Stimulated activated CD8-positive, alpha-beta memory T cell treated with anti-CD3 and anti-CD28 coated beads, Interleukin-15, amount 100 ng/mL, for 24 hours (primary cell): ENCODE measurements at places on chromosomes 16 and 17.

- DNase-seq, result no peak
Measured at GRCh38 chr16:61332461-61332860, 703.8 kb downstream of the CDH8 start.

GRCh38 chr16:87681981-87682570 is 79.8 kb downstream of the JPH3 start:
- DNase-seq, result no peak

- no peak for DNase-seq
Measured at GRCh38 chr17:82893779-82894178, 54.0 kb upstream of the ZNF750 start.

DNA sequence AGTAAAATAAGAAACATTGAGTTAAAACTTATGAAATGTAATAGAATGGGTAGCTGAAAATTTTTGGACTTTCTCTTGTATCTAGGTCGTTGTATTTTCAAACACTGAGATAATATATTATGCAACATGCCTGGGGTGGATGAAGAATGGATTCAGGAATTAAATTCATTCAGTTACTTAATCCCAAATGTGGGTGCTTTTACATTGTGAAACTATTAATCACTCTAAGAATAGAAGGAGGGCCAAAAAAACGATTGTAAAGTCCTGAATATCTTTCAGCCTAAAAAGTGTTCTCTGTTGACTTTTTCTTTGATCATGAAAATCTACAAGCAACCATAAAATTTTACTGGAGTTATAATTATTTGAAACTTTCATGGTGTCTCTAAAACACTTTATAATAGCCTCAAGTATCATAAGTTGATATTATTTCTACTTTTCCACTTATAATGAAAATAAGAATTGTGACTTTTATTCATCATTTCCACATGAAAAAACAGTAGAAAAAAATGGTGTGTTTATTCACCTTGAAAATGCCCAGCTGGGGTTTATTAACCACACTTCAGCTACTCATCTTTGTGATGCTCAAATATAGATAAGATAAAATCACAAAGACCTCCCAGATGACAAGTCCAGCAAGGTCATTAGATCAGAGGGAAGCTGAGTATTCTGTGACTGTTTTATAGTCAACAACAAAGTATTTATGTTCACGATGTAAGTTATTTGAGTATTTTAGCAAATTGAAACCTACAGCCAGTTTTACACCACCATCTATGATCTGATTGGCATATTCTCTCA is 619.9 kb upstream of the SOX9 start:
- DNase-seq, result no peak

DNA sequence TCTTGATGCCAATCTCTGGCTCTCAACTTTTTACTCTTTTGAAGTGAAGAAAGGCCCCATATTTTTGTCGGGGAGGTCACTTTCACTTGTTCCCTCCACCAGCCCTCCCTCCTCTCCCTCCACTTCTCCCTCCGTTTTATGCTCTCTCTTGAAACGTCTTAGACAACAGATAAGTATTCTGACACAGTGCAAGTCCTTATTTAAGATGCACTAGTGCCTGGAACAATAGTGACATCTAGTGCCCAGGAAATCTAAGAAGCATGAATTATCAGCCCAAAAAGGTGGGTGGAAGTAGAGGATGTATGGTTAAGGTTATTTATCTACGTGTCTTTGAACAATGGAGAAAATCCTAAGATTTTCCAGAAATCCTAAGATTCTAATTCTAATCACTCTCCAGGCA is 17.9 kb downstream of the PSME3IP1 start:
- no peak for DNase-seq

- no peak for DNase-seq
Measured at GRCh38 chr16:23521037-23521743, 10.9 kb upstream of the GGA2 start.

- DNase-seq, result no peak
Measured at GRCh38 chr17:49914096-49914490, 54.9 kb upstream of the DLX4 start.

- DNase-seq, result no peak
Measured at GRCh38 chr16:68194251-68194650, 41.7 kb downstream of the ESRP2 start.

GRCh38 chr16:81107511-81107910 is 11.3 kb upstream of the GCSH start:
- DNase-seq, result no peak
